ENCODE measurements at places on chromosomes 5 and 9.

DNA sequence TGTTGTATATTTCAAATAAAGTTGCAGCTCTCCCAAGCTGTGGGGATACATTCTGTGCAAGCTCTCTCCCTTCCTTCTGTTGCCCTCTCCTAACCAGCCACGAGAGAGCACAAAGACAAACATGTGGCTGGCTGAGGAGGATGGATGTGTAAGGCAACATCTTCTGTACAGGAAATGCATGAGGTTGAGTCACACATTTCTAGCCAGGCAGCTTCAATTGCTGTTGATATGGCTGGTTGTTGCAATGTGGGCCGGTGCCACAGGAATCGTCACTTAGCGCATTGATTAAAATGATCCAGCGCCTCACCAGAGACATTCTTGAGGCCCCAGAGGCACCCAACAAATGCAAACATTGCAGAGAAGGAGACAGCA lies 207.1 kb downstream of the ICE1 start:
- no peak for DNase-seq

GRCh38 chr5:17477043-17477442 lies 21.0 kb upstream of the TAF11L2 start:
- DNase-seq: no peak

DNA sequence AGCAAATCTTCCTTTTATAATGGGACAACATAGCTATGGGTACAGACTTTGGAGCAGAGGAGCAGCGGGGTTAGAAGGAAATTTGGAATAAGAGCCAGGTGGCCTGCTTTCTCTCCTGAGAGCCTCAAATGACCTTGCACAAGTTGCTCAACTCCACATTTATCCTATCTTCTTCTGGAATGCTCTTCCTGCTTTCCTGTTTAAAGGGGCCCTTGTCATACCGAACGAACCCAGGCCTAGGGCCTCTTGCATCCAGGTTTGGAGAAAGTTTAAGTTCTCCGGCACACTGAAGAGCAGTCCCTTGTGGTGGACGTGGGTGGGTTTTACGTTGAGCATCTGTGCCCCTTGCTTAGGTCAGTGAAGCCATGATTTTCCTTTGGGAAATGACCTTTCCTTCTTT lies 197.9 kb upstream of the NR3C1 start:
- no peak for DNase-seq

DNA sequence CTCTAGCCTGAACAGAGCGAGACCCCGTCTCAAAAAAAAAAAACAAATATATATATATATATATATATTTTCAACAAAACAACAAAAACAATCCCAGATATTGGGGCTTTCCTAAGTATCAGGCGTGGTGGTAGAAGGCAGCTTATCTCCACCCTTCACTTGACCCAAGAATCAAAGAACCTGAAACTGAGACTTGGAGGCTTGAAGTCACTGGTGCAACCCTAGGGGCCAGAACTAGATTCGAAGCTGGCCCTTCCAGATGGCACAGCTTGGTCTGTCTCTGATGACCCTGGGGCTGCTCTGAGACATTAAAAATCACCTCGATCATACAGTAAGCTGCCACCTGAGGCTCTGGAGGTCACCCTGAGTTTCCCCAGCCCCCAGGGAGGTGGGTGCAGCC lies 1.3 kb upstream of the KCNMB1 start:
- DNase-seq: no peak

GRCh38 chr5:137845472-137845871 lies 22.2 kb upstream of the MYOT start:
- DNase-seq: no peak

- DNase-seq: no peak
Measured at GRCh38 chr5:177269976-177270375, 33.5 kb downstream of the RAB24 start.

GRCh38 chr5:127705120-127705892 lies 2.1 kb downstream of the CCDC192 start:
- DNase-seq: no peak

DNA sequence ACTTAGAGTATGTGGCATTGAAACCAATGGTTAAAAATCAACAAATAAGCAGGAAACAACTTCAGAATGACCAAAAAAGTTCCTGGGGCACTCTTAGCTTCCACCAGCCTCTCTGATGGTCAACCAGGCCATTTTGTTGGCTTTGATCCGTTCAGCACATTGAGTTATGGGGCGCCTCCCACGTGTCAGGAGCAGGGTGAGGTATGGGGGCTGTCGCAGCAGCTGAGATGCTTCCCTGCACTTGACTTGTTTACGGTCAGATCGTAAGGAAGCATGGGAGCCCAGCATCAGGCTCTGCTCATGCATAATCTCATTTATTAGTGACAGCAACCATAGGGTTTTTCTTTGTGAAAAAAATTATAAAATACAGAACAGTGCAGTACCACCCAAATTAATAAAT lies 16.7 kb downstream of the SYK start:
- no peak for DNase-seq

- DNase-seq: no peak
Measured at GRCh38 chr5:151141535-151141934, 16.0 kb downstream of the ANXA6 start.

Data from NCI-H1930 (cell line).